ENCODE measurements at places on chromosomes 7 and 10.

DNA sequence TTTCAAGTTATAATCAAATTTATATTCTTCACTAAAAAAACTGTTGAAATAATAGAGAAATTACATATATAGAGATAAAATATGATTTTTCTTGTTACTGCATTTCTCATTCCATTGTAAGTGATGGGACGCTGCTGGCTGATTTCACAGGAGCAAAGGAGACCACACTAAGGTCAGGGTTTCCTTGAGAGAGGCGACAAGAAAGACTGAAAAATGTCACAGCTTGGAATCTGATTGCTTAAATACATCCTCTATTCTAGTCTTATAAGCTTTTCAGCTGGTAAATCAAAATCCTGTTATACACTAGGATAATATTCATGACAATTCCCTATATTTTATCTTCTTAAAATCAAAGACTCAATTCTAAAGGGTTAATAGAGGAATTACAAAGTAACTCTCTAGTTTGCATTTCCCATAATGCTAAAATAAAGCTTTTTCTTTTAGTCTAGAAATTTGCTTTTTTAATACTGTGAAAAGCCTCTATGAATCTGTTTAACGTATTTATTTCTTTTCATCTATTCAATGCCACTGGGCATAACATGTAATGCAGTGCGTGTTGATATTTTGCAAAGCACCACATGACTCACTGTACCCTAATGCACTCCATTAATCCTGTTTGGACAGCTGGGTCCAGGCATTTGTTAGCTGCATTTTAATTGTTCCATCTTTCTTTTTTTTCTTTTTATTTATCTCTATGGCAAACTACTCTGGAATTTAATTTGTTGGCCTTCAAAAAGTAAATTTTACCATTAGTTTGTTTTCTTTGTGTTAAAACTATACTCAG, 81.7 kb downstream of the RNF32 start:
- H3K4me3 ChIP-seq = no peak overlapping the region
- no peak overlapping the region for H3K27ac ChIP-seq
- no peaks in the 10 kb centered on the region for H3K27me3 ChIP-seq
- no peaks in the 10 kb centered on the region for H3K36me3 ChIP-seq
- no peak for DNase-seq
- H3K4me1 ChIP-seq = peaks cover 4% of the 10 kb centered on the region

- DNase-seq = no peak
- H3K36me3 ChIP-seq = peaks cover 83% of the 10 kb centered on the region
- H3K27ac ChIP-seq = no peak overlapping the region
- H3K27me3 ChIP-seq = no peaks in the 10 kb centered on the region
- H3K4me3 ChIP-seq = no peak overlapping the region
Measured at GRCh38 chr10:15784662-15785300, 65.1 kb upstream of the ITGA8 start.

DNA sequence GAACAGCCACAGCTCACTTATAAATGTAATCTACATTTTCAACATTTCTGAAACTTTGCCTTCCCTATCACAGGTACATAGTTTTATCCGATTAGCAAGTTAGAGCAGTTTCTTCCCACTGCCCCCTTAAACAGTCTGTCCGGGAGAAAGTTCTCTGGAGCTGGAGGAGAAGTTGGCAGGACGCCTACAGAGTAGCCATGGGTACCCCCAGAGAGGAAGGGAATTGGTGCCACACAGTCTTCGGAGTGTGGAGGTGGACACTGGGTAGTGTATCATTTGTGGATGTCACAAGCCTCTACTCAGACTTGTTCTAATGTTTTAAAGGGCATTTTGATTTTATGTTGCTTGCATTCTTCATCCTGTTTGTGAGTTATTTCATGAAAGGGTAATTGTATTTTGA, 39.0 kb downstream of the TAF3 start:
- no peaks in the 10 kb centered on the region for H3K36me3 ChIP-seq
- no peak overlapping the region for H3K27ac ChIP-seq
- H3K4me3 ChIP-seq = no peak overlapping the region
- peaks cover 13% of the 10 kb centered on the region for H3K4me1 ChIP-seq

DNA sequence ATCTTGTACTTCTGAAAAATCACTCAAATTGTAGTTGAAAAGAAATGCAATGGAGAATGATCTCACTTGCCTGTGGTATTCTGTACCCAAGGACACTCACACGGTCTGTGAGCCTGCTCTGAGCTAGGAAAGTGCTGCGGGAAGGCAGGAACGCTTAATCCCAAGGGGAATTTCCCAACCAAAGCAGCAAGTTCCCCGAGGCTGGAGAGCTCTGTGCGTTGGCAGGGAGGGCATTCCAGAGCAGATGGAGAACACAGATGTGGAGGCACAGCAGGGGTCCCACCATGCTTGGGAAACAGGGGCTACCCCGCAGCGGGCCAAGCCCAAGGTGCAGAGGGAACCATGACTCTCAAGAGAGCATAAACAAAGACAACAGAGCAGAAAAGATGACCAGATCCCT, 13.6 kb downstream of the SVIL start:
- no peak overlapping the region for H3K27ac ChIP-seq
- no peaks in the 10 kb centered on the region for H3K36me3 ChIP-seq
- H3K27me3 ChIP-seq = no peaks in the 10 kb centered on the region

DNA sequence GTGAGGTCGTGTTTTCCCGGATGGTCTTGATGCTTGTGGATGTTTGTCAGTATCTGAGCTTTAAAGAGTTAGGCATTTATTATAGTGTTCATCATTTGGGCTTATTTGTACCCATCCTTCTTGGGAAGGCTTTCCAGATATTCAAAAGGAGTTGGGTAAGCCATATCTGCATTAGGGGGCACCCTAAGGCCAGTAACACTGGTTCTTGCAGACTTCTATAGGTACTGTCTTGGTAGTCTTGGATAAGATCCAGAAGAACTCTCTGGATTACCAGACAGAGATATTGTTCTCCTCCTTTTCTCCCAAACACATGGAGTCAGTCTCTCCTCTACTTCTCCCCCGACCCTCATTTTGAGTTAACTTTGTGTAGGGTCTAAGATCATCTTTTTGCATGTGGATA, 92.8 kb downstream of the SDK1 start:
- no peaks in the 10 kb centered on the region for H3K27me3 ChIP-seq
- H3K36me3 ChIP-seq = no peaks in the 10 kb centered on the region
- no peak overlapping the region for H3K27ac ChIP-seq
- no peak for DNase-seq
- no peaks in the 10 kb centered on the region for H3K4me1 ChIP-seq

DNA sequence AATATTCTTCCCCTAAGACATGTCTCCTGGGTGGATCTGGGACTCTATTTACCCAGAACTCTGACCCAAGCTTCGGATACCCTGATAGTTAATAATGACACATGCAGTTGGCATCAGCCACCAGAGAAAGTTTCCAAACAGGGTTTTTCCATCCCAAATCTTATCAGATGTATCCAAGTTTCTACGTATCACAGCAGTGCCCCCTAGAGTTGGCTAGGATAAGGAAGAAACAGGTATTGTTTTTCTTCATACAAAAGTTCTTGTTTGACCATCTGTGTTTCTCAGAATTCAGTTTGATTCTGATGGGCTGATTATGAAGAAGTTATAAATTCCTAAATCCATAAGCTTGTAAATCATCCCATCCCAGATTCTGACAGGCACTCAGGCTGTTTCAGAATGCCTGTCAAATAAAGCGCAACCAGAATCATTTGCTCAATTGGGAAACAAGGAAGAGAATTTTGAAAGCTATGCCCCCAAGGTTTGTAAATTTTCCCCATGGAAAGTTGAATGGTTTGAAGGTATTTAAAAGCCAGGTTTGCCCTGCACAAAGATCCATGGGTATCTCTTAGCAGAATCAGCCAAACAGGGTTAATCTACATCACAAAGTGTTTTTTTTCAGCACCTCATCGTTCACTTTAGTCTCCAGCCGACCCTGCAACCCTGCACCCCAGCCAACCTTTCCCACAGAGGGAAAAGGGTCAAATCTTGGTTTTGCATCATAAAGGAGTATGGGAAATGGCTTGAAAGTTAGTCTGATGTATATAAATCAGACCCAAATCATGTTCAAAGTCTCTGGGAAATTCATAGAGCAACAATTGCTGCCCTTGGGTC, 47.4 kb downstream of the NRAP start:
- H3K4me3 ChIP-seq = no peak overlapping the region
- H3K4me1 ChIP-seq = no peaks in the 10 kb centered on the region
- no peak overlapping the region for H3K27ac ChIP-seq
- DNase-seq = no peak
- H3K27me3 ChIP-seq = peaks cover 82% of the 10 kb centered on the region

Data from left lung (tissue), 14 donors.